ENCODE measurements at places on chromosomes 3 and 15.
A peak's percentile ranks its signal among the peaks of the same experiment; 100 is the strongest.

DNA sequence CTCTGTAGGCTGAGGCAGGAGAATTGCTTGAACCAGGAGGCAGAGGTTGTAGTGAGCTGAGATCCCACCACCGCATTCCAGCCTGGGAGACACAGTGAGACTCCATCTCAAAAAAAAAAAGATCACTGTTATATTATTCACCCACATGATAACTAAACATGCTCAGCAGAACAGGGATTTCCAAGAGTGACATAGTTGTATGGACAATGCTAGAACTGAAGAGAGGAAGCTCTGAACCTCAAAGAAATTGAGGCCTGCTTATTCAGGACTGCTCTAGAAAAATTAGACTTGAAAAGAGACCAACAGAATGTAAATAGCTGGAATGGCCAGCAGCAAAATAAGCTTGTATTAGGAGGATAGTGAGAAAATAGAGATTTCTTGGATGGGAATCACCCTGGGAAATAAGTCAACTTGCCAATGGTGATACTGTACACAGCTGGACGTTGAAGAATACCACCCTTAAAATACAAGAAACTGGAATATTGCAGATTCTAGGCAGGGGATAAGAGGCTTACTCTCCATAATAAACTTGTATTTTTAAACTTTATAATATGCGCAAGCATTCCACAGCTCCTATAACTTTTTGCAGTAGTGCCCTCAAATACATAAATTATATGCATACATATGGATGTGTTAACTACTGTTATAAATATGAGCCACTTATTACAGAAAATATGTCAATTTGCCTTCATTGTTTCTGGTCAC lies 28.2 kb downstream of the PIK3CB start:
- DNase-seq: no peak

DNA sequence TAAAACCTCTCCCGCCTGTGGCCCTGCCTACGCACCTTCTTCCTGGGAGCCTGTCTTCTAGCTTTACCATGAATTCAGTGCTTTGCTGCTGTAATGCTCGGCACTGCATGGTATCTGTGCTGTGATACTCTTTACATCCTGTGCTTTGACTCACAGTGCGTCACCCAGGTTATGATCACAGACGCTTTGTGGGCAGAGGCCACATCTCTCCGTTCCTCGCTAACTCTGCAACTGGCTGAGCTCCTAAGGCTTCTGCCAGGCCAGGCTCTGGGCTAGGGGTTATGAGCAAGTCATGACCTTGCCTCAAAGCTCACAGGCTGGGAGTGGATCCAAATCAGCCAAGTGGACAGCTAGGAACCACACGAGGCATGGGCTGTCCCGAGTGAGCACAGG lies 23.2 kb downstream of the SPTBN5 start:
- DNase-seq: peak; percentile 25

GRCh38 chr15:67790610-67791319 lies 34.5 kb upstream of the SKOR1 start:
- DNase-seq: no peak

DNA sequence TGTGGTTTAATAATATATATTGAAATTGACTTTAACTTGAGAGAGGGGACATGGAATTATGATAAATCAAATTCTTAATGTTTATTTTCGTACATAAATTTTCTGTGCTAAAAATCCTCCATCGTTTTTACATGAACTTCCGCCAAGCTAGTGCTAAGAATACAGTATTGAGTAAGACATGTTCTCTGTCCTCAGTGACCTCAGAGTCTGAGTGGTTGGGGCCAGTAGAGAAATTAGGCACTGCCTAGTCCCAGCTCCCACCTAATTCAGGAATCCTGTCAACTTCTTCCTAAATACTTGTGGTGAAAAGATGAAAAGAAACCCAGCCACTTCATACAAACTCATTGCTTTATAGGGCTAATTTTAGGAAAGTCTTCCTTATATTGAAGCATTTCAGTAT lies 110.3 kb downstream of the PPP2R3A start:
- DNase-seq: no peak

DNA sequence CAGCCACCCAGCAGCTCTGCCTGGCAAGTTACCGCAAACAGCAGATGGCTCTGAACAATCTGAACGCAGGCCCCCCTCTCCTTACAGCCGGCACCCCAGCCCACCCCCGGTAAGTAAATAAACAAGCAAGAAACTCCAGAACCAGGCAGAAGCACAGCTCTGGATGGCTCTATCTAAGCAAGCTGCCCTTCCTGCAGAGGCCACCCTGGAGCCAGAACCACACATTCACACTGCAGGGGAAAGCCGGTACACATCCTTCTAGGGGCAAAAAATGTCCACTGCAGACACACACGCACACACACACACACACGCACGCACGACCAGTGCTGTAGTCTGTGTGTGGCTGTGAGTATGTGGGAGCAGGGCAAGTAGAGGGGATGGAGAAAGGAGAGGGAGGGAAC lies 63.9 kb downstream of the ADCY5 start:
- no peak for DNase-seq

GRCh38 chr3:45687828-45688193 lies 1.4 kb upstream of the SACM1L start:
- DNase-seq: no peak

DNA sequence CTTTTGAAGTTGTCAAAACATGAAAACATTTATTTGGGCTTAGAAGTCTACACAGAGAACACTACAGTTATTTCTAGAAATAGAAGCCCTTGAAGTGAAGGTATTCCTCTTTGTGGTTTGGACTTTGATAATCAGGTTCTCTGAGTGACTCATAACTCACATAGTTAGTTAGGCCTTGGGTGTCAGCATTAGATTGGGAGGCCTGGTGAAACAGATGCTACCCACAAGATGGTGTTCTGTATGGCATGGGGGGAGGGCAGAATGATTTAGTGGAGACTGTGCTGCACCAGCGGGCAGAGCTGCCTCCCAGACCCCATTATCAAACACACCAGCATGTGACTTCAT lies 108.9 kb upstream of the ETV5 start:
- DNase-seq: no peak

- DNase-seq: no peak
Observed at GRCh38 chr3:58874248-58874741, 175.5 kb downstream of the CFAP20DC start.

DNA sequence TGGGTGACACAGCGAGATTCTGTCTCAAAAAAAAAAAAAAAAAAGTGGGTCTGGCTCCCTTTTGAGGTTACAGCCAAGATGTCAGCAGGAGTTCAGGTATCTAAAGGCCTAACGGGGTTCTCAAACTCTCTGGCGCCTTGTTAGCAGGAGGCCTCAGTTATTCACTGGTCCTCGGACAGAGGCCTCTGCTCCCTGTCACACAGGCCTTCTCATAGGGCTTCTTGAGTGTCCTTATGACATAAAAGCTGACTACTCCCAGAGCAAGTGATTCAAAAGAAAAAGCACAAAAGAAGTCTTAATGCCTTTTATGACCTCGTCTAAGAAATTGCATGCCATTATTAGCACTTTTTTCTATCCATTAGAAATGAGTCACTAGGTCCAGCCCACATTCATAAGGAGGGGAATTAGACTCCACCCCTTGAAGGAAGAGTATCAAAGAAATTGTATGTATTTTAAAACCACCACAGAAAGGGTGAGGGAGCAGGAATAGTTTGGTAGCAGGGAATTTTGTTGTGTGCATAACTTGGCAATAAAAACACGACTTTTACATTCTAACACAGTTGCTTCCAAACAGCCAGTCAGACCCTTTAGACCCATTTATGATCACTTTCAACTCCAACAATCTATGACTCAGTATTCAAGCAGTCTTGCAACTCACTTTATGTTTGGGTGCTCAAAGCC lies 90.3 kb downstream of the MEX3B start:
- DNase-seq: no peak

DNA sequence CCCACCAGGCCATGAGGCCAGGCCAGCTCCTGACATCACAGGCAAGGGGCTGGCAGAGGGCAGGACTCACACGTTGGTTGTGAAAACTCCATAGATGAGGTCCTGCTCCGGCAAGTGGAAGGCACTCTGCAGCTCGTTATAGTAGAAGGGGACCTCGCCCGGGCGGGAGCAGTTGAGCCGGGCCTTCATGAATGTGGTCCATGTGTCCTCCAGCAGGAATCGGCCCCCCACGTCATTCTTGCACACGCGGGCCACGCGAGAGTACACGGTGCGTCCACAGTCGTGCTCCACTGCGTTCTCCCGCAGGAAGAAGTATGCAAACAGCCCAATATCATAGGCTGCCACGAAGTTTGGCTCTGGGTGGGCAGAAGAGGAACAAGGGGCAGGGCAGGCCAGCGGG lies 101.2 kb downstream of the SEMA5B start:
- no peak for DNase-seq

Measured in occipital lobe (tissue), 3 donors.